Ammon's horn (tissue), 1 donor: ENCODE measurements at places on chromosomes 7 and 10.

DNA sequence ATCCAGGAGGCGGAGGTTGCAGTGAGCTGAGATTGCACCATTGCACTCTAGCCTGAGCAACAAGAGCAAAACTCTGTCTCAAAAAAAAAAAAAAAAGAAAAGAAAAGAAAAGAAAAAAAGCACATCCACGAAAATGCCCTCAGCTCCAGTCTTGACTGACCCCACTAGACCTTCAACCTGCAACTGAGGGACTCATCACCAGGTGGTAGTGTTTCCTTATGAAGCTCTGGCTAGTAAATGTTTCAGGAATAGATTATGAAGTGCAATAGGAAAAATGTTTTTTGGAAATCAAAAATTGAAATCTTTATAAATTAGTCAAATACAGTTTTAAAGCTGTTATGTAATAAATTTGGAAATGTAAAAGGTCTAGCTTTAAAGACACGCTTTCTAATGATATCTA lies 22.4 kb downstream of the TLL2 start:
- no peak for DNase-seq

- peak; percentile 39 for DNase-seq
Observed at GRCh38 chr7:101538596-101539459, 90.3 kb downstream of the MYL10 start.

- DNase-seq, result no peak
Observed at GRCh38 chr10:51905032-51905431, 205.6 kb upstream of the CSTF2T start.

GRCh38 chr7:115274-115911 lies 77.0 kb upstream of the FAM20C start:
- peak; percentile 60 for DNase-seq

- DNase-seq, result no peak
Observed at GRCh38 chr7:29723599-29723998, 82.7 kb upstream of the WIPF3 start.

- DNase-seq, result no peak
Observed at GRCh38 chr10:3342771-3343170, 170.2 kb upstream of the PITRM1 start.

DNA sequence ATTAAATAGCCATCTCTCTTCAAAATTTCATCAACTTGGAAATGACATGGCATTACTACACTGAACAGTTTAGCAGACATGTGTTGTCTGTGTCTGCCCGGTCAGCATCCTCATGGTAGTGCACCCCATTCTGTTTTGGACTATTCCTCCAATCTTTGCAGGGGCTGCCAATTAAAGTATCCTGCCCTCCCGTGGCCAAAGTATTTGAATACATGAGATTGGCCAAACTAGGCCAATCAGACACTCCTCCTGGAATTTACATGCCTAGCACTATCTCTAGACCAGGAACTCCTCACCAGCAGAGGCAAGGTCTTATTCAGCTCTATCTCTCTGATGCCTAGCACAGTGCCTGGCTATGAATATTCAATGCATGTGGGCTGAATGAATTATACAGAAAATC lies 4.4 kb downstream of the SHTN1 start:
- peak; percentile 34 for DNase-seq

DNA sequence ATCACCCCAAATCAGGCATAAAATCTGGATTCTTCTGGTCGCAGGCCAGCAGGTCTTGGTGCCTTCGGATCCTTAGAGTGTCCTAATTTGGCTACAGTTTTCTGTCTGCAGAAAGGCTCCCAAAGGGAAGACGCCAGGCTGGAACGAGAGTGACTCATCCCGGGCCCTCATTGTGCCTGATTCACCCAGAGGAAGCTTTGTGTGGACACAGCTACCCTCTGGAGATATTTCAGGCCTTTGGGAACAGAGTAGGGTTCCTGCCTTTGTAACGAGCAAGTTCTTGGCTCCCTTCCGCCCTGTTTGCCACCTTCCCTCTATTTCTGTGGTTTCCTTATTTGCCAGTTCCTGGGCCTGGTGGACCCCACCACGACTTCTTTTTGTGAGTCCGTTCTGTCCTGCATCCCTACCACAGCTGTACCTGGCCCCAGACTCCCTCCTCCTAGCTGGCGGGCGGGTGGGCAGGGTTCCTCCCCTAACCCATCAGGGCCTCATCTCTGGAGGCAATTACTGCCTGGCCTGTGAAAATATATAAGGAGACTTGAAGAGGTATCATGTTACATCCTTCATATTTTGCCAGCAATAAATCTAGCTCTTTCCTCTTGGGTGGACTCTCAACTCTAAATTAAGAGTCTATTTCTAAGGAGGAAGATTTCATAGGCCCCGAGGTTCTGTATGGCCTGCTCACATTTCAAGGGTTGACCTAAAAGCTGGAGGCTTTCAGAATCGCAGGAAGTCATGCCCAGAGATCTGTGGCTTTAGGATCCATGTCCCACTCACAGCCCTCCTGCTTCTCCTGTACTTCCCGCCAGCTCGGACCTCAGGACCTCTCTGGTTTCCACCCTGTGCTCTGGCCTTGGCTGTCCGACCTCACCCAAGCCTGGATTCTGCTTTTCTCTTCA lies 219.2 kb upstream of the ZNF32 start:
- no peak for DNase-seq

DNA sequence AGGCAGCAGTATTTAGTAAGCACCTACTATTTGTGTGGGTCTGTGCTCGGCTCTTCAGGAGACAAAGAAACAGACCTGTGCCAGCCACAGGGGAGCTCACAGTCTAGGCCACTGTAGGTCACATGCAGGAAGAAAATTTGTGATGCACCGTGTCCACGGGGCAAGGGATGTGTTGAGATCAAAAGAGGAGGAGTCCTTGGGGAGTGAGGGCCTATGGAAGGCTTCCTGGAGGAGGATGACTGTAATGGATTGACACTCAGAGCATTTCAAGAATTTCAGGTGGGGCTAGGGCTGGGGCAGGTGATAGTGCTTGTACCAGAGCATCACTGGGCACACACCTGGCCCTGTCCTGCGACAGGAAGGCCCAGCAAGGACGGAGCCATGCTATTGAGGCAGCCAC lies 102.7 kb downstream of the ZMIZ1 start:
- DNase-seq, result no peak

DNA sequence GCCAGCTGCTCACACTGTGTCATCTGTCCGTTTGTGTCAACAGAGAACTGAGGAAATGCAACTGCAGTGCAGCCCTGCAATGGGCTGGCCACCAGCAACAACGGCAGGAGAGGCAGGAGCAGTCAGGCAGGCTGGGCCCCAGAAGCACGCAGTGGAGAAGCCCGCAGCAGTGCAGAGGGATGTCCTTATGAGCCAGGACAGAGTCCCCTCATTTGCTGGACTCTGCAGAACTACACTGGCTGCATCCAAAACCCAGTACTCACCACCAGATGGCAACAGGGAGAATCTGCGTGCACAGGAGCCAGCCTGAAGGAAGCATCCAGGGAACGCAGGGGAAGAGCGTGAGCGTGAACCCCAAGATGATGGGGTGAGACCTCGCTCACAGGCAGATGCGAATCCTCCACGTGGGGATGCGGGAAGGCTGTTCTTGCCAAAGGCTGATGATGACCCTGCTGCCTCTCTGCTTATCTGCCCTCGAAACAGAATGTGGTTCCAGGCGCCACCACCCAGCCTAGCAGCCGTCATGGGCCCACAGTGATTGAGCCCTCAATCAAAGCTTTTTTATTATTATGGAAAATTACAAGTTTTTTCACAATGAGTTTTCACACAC lies 232.1 kb downstream of the PTPRN2 start:
- DNase-seq, result no peak

DNA sequence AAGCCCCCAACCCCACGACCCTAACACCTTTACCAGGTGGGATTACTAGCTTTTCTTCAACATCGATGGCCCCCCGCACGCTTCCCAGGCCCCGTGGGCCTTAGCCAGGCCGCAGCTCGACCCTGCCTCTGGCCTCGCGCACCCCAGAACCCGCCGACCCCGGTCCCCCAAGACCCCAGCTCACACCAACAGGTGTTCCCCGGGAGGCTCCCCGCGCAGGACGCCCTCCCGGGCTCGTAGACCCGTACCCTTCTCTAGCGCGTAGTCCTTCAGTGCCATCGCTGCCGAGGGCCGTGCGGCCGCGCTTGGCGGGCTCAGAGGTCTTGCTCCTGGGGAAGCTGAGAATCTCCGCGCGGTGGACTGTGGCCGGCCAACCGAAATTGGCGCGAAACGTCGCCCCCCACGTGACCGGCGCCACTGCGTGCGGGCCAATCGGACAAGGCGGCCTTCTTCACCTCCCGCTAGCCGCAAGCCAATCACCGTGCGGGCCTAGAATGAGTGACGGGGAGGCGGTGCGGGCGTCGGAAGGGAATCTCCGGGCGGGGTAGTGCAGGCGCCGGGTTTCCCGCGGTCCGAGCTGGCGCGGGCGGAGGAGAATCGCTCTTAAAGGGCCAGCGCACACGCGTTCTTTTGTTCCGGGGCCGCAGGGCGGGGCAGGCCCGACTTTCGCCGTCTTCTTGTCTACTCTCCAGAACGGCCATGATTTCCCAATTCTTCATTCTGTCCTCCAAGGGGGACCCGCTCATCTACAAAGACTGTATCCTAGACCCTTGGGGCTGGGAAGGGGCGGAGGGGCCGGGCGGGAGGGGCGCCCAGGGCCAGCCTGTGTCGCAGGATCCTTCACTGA lies at the start of the genes AP4M1 and MCM7:
Gene AP4M1 (plus strand): TSS at position 628 of the 847 bp plus-strand sequence. CDS start 72 bp downstream, at position 700.
Gene MCM7 (minus strand): TSS at position 382 of the 847 bp plus-strand sequence. CDS start 103 bp downstream, at position 279.
- DNase-seq, result peak; percentile 99

- no peak for DNase-seq
Observed at GRCh38 chr7:37635346-37635745, 48.2 kb upstream of the GPR141 start.

GRCh38 chr7:111588065-111588433 lies 25.8 kb upstream of the IMMP2L start:
- DNase-seq, result no peak

GRCh38 chr7:150378115-150378852 lies 846 bp upstream of the ZNF775 start:
- peak; percentile 68 for DNase-seq

- no peak for DNase-seq
Observed at GRCh38 chr10:99905971-99906370, 103.8 kb downstream of the DNMBP start.

DNA sequence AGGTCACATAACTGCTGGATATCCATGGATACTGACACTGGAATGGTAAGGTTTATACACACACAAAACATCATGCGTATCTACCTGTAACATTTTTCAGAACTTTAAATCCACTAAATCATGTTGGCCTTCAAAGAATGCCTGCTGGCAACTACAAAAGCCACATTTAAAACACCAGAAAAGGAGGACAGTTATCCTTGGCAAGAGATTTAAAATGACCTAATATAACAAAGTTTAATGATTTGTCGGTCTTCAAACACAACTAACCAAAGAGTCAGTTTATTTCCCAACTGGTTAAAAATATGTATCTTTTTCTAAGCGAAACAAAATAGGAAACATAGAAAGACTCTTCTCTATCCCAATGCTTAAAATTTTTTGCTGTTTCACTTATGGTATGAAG lies 24.0 kb downstream of the WAPL start:
- no peak for DNase-seq

- no peak for DNase-seq
Observed at GRCh38 chr10:84987039-84987438, 658.6 kb downstream of the CCSER2 start.

DNA sequence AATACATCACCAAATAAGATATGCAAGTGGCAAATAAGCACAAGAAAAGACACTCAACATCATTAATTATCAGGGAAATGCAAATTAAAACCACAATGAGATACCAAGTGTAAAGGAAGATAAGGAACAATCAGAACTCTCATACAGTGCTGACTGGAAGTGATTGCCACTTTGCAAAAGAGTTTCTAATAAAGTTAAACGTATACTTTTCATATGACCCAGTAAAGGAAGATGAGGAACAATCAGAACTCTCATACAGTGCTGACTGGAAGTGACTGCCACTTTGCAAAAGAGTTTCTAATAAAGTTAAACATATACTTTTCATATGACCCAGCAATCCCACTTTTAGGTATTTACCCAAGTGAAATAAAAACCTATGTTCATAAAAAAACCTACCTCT lies 12.2 kb upstream of the JMJD1C start:
- DNase-seq, result no peak

GRCh38 chr7:155484483-155485399 lies 26.8 kb downstream of the EN2 start:
- no peak for DNase-seq

GRCh38 chr7:73841689-73842066 lies 638 bp downstream of the METTL27 start:
- no peak for DNase-seq

- DNase-seq, result no peak
Observed at GRCh38 chr10:86082556-86082955, 284.0 kb downstream of the GRID1 start.

- no peak for DNase-seq
Observed at GRCh38 chr7:3356173-3356572, 55.1 kb downstream of the SDK1 start.

GRCh38 chr7:70152313-70152712 lies 554.0 kb downstream of the AUTS2 start:
- no peak for DNase-seq

DNA sequence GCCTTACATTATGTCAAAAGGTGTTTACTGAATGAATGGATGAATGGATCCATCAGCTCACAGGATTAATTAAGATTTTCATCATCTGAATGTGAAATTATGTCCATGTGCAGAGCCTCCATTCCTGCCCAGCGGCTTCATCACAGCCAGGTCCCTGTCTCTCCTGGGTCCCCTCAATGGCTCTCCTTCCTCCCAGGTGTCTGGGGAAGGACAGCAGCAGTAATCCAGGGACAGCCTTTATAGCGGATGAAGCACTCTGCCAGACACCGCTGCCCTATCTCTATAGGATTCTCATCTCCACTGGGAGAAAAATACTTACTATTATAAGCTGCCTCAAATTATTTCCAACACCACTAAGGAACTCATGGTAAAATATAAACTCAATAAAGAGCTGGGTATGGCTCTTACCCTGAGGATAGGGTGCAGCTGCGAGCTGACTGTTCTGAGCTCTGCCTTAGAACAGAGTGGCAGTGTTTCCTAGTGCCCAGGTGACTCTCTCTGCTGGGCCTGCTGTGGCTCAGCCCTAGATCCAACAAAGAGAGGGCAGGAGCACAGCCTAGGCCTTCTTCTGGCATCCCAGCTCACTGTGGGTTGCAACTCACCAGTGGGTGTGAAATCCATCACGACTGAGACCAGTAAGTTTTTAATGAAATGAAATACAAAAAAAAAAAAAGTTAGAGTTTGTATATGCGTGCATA lies 38.3 kb downstream of the GPRIN2 start:
- no peak for DNase-seq

DNA sequence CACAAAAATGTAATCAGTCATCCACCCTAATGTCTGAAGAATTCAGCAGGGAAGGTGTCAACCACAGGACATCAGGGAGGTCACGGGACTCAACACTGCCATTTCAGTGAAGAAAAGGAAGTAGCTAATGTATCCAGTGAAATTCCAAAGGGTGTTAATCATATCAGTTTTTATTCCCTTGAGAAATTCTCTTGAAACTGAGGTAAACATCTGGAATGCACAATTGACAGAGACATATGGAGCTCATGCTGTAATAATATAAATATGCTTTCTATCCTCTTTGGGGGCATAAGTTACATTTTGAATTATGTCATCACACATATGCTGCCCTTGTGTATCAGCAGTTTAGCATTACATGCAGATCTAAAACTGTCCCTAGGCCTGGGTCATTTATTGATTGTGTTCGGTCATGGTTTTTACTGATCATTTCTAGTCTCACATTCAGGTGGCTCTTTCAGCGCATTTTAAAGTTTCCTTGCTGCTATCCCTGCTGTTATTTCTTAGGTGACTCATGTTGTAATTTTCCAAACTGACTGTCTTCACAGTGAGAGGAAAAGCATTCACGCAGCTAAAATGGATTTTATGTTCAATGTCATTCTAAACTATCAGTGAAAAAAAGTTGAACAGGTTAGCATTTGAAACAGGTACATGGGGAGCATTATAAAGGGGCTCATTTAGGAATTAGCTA lies 273.9 kb downstream of the TSPAN12 start:
- DNase-seq, result no peak
